ENCODE measurements at places on chromosomes 13 and 19.

DNA sequence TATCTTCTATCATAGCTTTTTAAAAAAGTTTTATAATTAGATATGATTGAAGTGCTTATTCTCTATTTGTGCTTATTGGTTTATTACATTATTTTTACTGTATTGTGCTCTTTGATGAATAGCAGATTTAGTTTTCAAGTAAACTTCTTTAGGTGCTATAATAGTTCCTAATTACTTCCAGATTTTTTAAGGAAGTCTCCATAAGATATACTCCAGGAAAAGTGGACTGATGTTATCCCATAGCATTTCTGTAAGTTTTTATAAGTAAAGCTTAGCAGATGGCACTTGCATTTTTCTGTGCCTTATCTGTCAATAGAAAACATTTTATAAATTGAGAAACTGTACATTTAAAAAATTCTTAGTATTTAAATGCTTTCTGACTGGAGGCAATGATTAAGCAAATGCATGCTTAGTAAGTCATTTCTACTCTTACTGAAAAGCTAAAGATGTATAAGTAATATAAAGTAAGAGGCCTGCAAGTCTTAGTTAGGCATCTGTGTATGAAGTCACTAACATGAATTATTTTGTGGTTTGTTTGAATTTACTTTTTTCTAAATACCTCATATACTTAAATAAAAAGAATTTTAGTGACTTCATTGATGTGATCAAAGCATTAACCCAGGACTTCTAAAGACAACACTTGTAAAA, 182.8 kb downstream of the MAB21L1 start:
- no peak for DNase-seq

DNA sequence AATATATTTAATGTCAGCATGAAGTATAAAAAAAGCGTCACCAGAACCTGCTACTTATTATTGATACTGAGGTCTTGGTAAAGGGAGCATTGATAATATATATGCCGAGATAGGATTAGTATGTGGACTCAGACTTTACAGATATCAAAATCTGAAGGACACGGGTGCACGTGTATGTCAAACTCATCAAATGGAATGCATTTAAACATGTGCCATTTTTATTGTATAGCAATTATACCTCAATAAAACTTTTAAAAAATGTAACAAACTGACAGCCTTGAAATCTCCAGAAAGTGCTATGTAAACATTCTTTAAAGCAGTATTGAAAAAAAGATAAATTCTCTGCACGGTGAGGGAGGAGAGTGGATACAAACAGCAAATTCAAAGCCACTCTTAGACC, 157.9 kb downstream of the RNF17 start:
- DNase-seq: no peak

DNA sequence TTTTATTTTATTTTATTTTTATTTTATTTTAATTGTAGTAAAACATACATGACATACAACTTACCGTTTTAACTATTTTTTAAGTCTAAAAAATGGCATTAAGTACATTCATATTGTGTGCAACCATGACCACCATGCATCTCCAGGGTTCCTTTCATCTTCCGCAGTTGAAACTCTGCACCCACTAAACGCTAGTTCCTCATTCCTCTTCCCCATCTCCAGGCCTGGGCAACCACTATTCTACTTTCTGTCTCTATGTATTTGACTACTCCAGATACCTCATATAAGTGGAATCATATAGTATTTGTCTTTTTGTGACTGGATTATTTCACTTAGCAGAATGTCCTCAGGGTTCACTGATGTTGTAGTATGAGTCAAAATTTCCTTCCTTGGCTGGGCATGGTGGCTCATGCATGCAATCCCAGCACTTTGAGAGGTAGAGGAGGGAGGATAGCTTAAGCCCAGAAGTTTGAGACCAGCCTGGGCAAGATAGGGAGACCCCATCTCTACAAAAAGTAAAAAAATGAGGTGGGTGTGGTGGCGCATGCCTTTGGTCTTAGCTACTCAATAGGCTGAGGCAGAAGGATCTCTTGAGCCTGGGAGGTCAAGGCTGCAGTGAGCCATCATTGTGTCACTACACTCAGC, 55.7 kb upstream of the ZNF507 start:
- DNase-seq: no peak

DNA sequence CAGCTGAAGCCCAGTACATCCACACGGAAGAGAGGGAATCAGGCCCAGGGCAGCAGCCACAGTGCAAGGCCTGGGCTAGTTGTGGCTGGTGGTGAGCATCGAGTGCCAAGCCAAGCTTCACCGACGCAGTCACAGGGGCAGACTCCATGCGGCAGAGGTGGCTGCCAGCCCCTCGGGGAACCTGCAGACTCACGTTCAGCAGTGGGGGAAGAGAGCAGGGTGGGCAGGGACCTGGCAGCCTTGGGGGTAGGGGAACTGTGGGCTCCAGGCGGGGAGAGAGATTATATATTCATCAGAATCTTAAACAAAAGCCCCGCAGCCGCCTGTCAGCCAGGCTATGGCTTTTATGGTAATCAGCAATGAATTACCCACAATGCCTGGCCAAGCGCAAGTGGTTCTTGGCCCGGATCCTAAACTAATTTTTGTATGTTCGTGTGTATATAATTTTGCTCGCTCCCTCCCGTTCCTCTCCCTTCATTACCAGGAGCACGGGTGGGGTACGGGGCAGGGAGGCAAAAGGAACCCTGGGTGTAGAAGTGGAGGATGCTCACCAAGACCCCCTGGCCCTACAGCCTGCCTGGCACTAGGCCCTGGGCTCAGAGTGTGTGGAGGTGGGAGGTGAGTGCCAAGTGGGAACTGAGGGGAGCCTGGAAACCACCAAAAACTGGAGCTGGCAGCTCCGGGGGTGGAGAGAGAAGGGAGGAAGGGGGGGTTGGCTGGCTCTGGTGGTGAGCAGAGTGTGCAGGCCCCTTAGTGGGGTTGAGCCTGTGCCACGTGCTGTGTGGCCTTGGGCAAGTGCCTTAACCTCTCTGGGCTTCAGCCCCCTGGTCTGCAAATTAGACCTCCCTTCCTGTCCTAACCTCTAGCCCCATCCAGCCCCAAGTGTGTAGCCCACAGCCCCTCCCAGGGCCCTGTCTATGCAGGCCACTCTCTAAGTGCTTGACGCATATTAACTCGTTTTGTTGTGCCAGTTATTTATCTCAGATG, 31.9 kb downstream of the PTPRS start:
- no peak for DNase-seq

DNA sequence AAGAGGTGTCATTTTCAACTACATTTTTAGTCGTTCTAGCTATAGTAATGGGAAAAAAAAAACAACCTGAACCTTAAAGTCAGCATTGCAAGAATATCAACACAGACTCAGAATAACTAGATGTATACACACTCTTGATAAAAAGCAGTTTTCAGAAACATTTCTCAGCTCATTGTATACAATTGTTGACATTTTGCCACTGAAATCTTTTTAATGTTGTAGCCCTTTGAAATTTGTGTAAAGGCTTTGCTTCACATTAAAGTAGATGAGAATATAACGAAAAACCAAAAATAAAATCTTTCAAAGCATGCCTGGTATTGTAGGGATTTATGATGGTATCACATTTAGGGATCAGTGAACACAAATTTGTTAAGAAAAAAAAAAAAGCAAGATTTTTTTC, 87.2 kb upstream of the SLC10A2 start:
- DNase-seq: no peak

DNA sequence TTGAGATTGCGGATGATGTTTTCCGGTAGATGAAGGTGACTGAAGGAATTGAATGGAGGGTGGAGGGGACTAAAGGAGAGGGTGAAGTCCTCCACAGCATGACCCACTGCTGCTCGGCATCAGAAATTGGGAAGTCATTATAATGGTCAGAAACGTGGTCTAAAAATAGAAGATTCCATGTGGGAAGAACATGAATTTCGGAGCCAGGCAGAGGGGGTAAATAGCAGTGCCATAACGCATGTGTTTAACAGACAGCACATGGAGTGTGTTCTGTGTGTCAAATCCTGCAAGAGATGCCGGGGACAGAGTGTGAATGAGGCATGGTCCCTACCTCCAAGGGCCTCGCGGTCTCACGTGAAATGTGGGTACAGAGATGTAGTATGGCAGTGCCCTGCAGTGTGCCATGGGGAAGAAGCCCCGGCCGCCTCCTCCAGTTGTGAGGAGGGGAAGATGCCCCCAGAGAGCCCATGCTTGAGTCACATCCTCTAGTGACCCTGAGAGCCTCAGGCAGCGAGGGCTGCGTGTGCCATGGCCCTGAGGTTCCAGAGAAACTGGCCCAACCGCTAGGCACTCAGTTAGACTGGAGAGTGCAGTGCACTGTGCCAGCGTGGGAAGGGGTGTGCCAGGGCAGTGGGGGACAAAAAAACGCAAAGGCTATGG, 106.1 kb downstream of the COL4A2 start:
- DNase-seq: no peak

- no peak for DNase-seq
Measured at GRCh38 chr13:77345150-77345780, 18.4 kb upstream of the MYCBP2 start.

- no peak for DNase-seq
Measured at GRCh38 chr13:112366907-112367646, 9.1 kb upstream of the SPACA7 start.

GRCh38 chr19:46764817-46765291, 18.6 kb upstream of the STRN4 start:
- DNase-seq: no peak

DNA sequence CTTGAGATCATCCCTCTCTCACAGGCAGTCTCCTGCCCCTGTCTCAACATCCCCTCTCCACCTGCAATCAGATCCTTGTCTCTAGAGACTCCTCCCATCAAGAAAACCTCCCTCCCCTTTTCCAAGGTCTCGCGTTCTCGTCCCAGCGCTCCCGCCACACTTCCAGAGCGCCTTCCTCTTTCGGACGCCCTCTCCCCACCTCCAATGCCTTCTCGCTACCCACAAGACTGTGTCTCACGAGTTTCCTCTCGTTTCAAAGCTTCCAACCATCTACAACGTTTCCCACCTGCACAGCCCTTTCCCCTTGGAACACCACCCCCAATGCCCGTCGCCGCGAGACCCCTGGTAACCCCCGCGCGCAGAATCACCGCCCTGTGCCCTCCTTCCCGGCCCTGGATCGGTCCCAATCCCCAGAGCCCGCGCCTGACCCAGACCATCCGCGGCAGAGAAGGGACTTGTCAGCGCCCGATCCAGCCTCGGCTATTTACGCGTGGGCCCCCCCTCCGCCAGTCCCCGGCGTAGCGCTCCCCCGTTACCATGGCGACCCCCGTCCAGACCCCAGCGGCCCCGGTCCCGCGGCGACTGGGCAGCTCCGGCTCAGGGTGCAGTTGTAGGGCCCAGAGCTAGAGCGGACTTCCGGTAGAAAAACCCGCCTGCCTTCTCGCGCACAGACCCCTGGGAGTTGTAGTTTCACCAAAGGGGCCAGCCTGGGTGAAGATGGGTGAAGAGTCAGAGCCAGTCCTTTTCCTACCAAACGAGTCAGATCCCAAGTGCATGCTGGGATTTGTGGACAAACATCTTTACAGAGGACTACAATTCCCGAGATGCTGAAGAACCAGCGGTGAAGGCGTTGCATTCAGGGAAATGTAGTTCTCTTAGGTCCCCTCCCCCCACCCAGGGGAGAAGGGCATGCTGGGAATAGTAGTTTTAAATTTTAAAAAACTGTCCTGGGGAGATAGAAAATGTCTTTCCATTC, at the start of gene AP2S1:
Gene AP2S1 (minus strand): TSS at position 619 of the 976 bp plus-strand sequence. CDS start 80 bp downstream, at position 539.
- DNase-seq: peak; percentile 81

GRCh38 chr13:99126821-99127220, 73.8 kb upstream of the UBAC2 start:
- DNase-seq: no peak

GRCh38 chr19:21698215-21698614, 69.2 kb downstream of the ZNF100 start:
- no peak for DNase-seq

DNA sequence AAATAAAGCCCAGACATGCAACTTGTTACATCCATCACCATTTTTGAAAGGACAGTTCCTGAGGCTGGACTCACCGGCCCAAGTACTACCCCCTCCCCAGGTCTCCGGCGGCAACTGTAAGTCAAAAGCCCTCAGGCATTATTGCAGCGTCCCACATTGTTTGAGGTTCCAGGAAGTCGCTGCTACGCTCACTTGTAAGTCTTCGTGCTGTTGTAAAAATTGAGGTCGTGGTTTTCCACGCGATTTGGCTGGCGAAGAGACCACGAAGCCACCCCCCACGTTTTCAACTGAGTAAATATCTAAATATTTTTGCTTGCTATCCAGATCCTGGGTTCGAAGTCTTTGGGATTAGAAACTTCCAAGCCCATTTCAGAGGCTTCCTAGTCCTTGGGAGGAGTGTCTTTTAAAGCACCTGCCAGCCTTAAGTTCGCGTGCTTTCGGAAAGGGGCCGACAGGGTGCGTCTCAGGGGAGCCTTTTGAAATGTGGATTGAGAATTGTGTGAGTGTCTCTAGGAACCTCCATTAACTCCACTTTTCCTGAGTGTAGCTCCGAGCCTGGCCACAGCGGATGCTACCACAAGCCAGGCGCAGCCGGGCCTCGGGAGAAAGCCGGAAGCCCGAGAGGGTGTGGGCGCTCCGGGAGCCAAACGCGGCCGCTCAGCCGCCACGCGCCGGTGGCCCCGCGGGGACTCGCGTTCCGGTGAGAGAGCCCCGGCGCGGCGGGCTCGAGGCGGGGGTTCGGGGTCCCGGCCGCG, 434 bp upstream of the FNDC3A start:
- peak; percentile 17 for DNase-seq

DNA sequence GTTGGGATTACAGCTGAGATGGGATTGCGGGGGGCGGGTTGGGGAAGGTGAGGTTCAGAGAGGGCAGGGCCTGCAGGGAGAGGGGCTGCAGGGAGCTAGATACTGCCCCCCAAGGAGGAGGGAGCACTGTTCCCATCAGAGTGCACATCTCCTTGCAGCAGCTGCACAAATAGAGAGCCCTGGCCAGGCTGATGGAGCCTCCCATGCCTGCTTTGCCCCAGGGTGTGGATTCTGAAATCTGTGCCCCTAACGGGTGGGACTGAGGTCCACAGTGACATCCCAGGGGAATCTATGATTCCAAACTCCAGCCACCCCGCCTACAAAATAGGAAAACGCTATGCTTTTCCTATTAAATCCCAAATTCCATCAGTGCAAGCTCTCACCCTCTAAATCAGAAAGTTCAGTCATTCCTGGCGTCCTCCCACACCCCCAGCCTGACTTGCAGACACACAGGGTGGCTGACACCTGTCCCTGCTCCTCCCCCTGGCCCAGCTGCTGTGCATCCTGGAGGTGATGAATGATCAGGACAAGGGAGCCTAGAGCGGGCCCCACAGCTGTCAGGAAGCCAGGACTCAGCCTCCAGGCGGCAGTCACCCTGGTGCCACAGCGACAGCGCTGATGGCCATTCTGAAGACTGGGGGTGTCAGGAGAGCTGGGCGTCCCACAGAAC, 6.3 kb upstream of the CEACAM21 start:
- no peak for DNase-seq
